ENCODE measurements at places on chromosomes 11 and 22.

DNA sequence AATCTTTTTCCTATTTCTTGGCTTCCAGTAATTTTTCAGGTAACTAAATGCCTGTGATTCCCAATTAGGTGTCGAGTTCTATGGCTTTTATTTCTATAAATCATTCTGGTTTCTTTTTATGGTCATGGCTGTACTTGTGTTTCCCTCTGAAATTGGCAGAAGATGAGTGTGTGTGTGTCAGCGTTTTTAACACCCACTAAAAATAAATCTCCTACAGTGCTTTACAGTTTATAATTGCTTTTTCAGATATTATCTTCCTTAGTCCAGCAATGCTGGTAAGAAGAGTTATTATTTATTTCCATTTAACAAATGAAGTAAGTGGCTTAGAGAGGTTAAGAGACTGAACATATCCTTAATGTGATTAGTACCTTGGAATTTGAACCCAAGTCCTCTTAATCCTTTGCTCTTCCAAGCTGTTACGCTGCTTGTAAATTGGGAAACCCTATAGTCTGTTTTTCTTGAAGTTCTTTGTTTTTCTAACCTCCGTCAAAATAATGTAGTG lies 125.2 kb downstream of the TEAD1 start:
- DNase-seq: no peak

DNA sequence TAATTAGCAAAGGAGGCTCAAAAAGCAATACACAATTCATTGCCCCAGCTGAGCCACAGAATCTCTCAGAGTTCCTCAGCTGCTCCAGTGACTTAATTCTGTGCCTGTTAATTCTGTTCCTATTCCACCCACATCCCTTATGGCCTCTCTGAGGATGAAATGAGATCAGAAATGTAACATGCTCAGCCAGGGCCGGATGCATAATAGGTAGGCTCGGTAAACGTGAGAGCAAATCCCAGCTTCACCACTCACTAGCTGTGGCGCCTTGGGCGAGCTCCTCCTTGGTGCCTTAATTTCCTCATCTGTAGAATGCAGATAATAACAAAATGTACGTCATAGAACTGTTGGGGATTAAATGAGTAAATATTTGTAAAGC lies 42.8 kb upstream of the DKK3 start:
- no peak for DNase-seq

GRCh38 chr11:123454060-123454651 lies 24.1 kb downstream of the GRAMD1B start:
- peak; percentile 56 for DNase-seq

DNA sequence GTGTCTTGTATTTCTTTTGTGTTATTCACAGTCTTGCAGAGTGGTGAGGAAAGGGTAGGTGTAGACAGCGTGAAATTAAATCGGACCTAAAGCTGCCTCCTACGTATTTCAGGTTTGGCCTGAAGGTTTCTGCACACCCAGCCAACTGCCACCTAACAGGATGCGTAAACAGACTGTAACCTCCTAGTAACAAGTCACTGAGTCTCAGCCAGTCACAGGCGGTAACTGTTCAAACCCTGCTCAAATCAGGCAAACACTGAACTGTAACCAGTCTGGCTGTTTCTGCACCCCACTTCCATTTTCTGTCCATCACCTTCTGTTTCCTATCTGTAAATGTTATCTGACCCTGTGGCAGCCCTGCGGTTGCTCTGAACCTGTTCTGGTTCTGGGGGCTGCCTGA lies 87.1 kb downstream of the ADAMTS15 start:
- DNase-seq: no peak

GRCh38 chr11:46451759-46452158 lies 60.2 kb upstream of the CHRM4 start:
- no peak for DNase-seq

DNA sequence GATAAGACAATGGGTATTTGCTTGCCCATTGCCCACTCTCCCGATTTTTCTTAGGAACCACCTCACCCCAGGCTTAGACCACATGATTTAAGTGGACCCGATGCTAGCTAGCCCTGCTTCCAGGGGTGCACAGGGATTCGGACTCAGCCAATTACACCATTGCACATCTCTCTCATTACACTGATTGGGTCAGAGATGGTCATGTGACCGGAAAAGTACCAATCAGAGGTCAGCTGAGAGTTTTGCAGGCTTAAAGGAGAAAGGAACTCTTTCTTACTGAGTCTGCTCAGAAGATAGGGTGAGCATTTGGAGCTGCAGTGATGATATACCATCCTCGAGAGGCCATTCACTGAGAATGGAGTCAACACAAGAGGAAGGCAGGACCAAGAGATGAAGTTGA lies 12.2 kb upstream of the ANKK1 start:
- no peak for DNase-seq

DNA sequence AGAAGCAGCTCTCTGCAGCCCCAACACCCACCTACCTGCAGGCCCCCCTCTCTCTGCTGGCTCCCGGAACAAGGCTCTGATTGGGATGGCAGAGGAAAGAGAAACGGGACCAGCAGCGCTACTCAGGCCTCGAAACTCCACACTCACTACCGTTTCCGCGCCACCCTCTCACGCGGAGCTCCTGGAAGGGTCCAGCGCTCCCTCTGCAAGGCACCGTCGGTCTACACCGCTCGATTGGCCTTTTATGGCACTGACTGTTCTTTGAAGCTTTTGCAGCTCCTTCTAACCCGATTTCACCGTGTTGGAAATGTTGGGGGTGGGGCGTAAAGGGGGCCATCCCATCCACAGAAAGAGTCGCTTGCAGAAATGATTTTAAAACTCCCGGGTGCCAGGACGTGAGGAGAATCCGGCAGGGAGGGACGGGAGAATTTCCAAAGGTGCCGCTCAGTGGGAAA lies 323 bp upstream of the PANX1 start:
- no peak for DNase-seq

DNA sequence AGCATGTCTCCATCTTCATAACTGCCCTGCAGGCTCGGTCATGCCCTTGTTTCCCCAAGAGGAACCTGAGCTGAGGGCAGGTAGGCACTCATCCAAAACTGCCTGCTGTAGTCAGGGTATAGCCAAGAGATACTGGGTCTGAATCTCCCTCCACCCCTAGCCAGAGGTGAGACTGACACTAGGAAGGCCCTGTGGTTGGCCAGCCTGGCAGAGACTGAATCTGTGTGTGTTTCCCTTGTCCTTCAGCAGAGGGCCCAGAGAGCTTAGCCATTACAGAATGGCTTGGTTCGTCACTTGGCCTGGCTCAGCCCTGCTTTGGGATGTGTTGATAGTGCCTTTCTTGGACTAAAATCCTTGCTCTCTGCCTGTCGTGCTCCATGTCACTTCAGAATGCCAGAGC lies 79.3 kb upstream of the SUSD2 start:
- no peak for DNase-seq

- DNase-seq: no peak
Observed at GRCh38 chr22:48332438-48333322, 1495.0 kb downstream of the BRD1 start.

DNA sequence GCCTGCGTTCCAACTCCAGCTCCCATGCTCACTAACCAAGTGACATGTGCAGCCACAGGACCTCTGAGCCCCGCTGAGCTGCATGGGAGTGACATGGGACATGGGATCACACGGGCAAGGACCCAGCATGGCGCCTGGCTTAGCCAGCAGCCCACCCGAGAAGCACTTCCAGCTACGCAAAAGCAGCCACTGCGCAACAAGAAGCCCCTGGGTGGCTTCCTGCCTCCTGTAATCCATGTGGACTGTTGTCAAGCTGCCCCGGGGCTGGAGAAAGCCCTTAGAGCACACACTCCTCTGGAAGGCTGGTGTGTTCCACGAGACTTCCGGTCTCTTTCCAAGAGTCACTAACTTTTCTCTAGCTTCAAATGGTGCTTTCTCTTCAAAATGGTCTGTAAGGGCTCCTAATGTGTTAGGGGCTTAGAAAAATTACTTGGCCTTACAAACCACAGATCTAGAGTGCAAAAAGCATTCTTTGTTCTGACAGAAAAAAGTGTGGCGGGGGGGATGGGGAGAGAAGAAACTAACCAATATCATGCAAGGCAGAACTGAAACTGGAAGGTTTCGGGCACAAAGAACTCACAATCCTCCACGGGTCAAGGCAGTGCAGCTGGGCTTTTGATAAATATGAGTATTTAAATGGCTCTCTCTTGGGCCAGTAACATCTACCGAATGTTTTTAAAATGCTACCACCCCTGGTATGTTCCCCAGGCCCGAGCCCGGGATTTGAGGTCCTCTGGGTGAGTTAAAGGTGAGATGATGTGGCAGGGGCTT lies 5.5 kb downstream of the C11orf24 start:
- DNase-seq: no peak

DNA sequence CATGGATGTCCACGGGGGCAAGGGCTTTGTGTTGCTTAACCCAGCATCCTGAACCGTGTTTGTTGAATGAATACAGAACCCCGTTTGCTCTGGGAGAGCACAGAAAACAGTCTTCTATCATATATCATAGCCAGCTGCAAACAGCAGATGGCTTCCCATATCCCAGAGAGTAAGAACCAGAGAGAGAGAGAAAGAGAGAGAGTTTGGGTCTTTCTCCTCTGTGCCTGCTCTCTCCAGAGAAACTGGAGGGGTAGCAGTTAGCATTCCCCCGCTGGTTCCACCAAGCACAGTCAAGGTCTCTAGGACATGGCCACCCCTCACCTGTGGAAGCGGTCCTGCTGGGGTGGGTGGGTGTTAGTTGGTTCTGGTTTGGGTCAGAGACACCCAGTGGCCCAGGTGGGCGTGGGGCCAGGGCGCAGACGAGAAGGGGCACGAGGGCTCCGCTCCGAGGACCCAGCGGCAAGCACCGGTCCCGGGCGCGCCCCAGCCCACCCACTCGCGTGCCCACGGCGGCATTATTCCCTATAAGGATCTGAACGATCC lies 440 bp upstream of the TIMP3 start:
- no peak for DNase-seq

- no peak for DNase-seq
Observed at GRCh38 chr22:23557036-23557435, 23.1 kb downstream of the IGLL1 start.

DNA sequence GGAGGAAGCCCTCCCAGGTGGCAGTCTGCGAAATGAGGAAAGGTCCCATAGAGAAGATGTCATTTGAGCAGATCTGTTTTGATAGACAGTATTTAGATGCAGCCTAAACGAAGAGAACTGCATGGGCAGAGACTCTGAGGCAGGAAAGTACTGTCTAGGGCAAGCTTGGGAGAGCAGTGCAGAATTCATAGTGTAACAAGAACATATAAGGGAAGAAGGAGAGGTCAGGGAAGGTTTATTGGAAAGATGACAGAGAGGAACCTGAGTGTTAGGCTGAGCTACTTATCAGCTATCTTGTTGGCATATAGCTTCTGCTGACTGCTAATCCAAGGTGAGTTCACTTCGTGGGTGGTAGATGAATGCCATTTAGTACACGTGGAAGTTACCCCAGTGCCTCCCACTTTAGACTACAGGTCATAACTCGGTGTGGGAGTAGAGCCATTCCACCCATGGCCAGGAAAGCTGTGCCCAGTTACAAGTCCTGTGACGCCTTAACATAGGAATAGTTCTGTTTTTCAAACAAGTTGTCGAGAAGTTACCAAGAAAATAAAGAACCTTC lies 99.5 kb downstream of the DBX1 start:
- no peak for DNase-seq

DNA sequence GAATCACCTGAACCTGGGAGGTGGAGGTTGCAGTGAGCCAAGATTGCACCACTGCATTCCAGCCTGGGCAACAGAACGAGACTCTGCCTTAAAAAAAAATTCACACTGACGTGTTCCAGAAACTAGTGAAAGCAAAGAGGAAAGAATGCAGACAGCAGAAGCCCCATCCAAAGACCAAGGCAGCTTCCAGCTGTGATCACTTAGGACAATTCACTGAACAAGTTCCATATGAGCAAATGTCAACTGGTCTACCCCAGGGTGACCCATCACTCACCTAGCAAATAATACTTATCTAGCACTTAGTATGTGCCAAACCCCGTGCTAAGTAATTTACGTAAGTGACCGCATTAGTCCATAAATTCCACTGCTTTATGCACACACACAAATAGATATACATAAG lies 138.9 kb downstream of the LARGE1 start:
- no peak for DNase-seq

DNA sequence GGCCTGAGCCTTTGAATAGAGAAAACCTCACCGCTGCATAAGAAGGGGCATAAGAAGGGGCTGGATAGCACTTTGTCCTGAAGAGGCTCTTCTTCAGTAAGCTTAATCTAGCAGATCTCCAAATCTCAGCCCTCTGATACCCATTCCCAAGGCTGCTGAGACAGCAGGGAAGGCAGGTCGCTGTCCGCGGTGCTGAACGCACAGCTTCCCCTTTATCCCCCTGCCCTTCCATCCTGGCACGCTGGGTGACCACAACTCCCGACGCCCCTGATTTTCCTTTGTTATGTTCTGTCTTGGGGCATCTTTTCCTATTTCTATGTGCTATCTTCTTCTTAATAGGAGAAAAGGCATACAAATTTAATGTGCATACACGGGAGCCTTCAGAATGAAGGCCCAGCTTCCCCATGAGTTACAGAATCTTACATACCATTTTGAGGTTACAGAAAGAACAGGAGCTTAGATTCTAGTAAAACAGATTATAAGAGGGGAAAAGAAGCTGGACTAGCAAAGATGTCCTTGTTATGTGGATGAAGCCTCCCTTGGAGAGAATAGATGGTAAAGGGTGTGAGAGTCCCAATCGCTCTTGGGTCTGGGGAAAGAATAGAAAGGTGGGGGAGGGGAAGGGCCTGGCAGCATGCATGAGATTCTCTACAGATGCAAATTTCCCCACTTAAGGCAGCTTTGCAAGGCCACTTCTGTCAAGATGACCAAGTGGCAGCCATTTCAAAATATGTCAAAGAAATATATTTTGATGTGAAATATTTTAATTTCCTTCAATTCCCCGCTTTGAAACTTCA lies 5.7 kb upstream of the SULT4A1 start:
- no peak for DNase-seq

DNA sequence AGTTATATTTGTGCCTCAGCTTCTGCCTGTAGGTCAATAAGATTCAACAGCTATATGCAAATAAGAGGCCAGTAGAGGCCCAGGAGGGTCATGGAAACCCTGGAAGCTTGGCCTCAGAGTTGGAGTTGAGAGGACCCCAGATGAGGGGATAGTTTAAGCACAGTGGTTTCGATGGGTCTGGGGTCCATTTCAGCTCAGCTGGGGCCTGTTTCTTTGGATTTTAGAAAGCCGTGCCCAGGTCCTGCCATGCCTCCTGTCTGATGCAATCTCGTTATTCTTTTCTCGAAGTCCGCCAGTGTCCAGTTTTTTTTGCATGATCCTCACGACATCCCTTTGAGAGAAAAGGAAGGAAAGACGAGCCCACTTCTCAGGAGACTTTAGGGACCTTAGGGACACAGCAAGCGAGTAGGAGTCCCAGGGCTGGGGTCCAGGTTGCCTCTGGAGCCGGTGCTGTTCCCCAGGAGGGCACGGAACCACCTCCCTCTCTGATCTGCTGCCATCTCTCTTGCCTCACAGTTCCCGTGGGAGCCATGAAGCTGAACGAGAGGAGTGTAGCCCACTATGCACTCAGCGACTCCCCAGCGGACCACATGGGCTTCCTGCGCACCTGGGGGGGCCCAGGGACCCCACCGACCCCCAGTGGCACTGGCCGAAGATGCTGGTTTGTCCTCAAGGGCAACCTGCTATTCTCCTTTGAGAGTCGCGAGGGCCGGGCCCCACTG lies 2.6 kb upstream of the SMDT1 start:
- DNase-seq: no peak
